SW 1271 (cell line): ENCODE measurements at places on chromosomes 12 and 14.

DNA sequence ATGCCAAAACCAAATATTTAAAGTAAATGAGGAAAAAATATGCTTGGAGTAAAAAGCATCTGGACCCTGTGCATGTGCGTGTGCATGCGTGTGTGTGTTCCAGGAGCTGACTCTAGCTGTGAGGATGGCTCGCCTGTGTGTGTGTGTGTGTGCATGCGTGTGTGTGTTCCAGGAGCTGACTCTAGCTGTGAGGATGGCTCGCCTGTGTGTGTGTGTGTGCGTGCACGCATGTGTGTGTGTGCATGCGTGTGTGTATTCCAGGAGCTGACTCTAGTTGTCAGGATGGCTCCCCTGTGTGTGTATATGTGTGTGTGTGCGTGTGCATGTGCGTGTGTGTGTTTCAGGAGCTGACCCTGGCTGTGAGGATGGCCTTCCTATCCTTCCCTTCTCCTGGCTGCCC, 357.7 kb downstream of the CACNA1C start:
- DNase-seq: no peak

GRCh38 chr12:47817272-47818006, 2.3 kb downstream of the HDAC7 start:
- peak; percentile 28 for DNase-seq

DNA sequence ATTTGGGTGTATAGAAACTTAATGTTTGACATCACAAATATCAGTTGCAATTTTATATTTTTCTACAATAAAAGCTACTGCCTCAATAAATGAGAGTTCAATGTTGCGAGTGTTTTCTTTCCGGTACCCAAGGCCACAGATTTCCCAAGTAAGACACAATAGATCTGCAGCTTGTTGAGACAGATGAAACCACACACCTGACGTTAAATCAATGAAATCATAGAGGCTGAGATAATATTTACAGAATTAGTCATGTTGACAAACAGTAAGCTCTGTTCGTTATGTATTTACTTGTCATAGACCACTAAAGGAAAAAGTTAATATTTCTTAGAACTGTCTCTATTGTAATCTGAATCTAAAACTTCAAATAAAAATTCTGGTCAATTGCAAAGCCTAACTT, 49.2 kb upstream of the PTHLH start:
- DNase-seq: no peak

DNA sequence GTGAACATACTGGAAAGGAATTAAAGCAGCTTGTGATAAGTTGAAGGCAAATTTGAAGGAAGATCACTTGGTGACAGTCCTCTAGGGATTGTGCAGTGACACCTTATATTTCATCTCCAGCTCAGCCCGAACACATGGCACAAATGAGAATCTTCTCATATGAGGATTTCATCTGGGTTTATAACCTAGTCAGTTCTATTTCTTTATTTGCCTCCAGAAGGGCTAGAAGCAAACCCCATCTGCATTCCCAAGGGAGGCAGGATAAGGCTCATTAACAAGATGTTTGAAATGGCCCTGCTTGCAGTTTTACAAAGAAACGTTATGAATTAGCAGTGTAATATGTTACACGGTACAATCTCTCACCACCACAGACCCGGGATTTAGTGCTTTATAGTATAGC, 90.7 kb upstream of the KRR1 start:
- DNase-seq: no peak

- DNase-seq: no peak
Observed at GRCh38 chr12:7929083-7929792, 6.7 kb downstream of the SLC2A3 start.

GRCh38 chr14:81105961-81106360, 114.8 kb downstream of the GTF2A1 start:
- no peak for DNase-seq

DNA sequence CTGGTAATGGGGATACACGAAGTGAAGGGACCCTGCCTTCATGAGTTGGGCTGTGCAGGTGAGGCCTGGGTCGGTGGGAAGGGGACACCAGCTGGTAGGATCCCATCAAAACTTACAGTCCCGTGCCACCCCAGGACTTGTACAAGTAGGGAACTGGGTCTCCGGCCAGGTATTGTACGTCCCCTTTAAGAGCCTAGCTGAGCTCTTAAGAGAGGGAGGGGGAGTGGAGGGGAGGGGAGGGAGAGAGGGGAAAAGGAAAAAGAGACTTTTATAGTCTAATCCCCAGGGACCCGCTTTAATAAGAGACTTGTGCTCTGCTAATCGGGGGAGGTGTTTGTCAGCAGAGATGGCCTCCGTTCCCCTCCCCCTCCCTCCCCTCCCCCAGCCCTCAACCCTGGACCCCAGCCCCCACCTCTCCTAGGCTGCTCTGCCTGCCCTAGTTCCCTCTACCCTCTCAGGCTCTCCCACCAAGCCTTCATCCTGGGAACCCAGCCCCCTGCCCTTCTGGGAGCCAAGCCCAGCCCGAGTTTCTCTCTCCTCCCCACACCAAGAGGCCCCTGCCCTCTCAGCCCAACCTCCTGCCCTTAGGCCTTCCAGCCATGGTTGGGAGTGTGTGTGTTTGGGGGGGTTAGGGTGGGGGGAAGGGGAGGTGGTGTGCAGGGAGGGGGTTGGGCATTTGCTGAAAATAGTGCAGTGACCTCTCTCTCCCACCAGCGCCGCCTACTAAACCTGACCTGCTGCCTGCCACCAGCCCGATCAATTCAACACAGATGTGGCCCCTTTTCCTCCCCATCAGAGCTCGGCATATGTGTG, 2.6 kb downstream of the GDF11 start:
- no peak for DNase-seq

DNA sequence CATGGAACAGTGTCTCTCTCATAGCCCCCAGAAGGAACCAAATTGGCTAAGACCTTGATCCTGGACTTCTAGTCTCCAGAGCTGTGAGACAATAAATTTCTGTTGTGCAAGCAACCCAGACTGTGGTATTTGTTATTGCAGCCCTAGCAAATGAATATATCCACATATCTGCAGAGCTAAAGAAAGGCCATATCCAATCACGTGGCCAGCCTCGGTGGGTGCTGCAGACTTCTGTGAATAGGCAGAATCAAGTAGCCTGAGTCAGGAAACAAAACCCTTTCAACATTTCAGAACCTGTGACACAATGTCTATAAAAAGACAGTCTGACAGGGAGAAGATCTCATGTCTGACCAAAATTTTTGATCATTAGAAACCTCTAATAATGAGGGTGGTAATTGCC, 71.0 kb upstream of the CPM start:
- DNase-seq: no peak

DNA sequence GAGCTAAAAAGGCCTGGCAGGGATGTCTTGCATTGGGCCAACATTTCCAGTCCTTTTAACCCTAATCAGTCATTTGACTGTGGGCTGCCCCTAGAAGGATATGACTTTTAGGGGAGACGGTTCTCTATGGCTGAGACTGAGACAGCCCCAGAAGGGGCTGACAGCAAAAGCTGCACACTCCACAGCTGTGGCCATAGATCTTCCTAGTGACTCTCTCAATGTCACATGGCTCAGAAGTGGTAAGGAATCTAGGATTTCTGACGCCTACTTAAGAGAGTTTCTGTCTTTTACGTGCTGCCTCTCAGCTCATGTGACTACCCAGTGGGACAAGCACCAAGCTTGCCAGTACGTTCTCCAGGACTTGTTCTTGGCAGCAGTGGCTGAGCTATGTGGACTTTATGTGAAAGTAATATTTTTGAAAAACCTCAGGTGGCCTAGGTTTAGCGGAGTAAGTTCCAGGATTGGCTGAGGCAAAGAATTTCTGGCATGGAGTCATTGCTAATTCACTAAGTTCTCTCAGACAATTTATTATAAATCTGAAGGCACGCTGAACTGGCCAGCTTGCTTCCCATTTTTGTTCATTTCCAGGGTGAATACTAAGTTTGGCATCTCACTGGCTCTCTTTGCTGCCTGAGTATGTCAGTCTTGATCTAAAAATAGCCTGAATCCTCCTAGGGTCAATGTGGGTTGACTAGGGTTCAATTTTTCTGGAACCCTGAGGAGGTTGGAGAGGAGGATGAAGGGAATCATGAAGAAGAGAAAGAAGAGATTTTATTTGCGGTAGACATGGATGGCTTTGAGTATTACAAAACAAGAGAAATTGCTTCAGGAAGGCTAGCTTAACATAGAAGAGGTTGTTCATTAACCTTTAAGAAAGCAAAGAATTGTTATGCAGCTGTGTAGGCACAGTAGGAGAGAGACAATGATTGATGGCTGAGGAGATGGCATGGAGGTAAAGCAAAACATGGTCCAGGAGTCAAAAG, 271.8 kb downstream of the AEBP2 start:
- DNase-seq: no peak

- DNase-seq: no peak
Observed at GRCh38 chr12:29858270-29858786, 74.6 kb upstream of the TMTC1 start.

DNA sequence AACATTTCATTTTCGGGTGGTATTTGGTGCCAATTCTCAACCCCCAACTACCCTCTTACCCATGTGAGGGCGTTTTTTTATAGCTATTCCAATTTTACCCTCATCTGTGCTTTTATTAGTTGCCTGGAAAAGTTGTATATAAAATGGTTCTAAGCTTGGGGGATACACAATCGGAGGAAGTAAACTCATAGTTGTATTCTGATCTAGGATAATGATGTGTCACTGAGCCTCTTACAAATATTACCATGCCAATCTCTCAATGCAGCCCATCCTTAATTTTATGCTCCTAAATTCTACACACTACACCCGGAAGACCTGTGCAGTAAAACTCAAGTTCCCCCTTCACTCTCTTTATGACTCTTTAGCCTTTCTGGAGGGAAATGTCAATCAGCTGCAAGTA, 1206.5 kb upstream of the FLRT2 start:
- DNase-seq: no peak

DNA sequence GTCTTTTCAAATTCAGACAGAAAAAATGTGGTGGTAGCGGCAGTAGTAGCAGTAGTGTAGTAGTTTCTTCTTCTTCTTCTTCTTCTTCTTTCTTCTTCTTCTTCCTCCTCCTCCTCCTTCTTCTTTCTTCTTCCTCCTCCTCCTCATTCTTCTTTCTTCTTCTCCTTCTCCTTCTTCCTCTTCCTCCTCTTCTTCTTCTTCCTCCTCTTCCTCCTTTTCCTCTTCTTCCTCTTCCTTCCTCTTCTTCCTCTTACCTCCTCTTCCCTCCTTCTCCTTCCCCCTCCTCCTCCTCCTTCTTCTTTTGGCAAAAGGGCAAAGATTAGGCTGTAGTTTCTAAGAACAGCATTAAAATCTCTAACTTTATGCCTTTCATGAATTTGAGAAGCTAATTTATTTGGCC, 59.6 kb upstream of the INSM2 start:
- DNase-seq: no peak

DNA sequence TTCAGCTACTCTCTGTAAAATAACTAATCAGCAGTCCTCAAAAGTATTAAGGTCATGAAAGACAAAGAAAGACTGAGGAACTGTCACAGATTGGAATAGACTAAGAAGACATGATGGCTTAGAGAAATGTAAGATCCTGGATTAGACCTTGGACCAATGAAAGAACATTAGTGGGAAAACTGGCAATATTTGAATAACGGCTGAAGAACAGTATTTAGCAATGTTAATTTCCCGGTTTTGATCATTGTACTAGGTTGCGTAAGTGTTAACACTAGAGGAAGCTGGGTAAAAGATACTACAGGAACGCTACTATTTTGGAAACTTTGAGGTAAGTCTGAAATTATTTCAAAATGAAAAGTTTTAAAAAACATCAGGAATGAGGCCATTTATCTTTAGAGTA, 98.8 kb upstream of the RESF1 start:
- DNase-seq: no peak

GRCh38 chr12:7441216-7441615, 2.7 kb downstream of the CD163L1 start:
- no peak for DNase-seq

DNA sequence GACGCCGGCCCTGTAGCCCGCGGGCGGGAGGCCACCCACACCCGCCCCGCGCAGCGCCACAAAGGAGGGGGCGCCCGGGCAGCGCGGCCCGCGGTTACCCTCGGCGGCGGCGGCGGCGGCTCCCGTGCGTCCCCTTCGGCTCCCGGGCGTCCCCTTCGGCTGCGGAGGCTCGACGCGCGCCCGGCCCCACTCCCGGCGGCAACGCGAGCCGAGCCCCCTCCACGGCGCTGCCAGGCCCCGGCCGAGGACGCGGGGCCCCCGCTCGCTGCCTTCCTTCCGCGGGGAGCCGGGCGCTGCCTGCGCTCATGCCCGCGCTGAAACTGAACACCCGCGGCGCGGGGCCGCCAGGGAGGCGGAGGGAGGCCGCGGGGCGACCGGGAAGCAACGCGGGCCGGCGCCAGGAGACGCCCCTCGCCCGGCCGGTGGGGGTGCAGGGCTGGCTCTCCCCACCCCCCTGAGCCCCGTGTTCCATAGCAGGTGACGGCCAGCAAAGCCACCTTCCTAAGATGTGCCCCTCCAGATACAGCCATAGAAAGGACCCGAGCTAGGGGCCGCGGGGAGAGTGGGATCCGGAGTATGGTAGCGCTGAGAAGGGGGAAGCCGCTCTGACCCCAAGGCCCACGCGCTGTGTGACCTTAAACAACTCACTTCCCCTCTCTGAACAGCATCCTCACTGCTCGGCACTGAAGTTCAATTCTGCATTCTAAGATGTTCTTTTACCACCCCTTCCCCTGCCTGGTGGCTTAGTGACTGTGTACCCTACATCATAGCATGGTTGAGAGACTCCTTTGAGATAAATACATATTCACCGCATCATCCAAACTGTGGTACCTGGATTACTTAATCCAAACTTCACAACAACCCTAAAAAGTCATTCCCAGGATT, 42.8 kb downstream of the KDM2B start:
- DNase-seq: no peak

- no peak for DNase-seq
Observed at GRCh38 chr14:104505085-104506074, 74.2 kb upstream of the C14orf180 start.

- no peak for DNase-seq
Observed at GRCh38 chr12:5575232-5575631, 143.3 kb downstream of the NTF3 start.

GRCh38 chr12:96057986-96058553, 22.7 kb upstream of the LTA4H start:
- no peak for DNase-seq

DNA sequence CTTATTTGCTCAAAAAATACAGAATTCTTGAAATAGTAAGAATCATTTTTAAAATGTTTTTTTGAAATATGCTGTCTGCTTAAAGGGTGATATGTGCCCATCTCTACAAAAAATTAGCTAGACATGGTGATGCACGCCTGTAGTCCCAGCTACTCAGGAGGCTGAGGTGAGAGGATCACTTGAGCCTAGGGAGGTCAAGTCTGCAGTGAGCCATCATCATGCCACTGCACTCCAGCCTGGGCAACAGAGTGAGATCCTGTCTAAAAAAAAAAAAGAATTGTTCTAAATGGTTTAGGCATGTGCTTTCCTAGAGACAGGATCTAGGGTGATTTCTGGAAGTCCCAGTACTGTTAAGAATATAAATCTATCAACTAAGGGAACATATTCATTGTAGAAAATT, 75.6 kb upstream of the HECTD1 start:
- no peak for DNase-seq

- DNase-seq: no peak
Observed at GRCh38 chr12:64419696-64420095, 15.5 kb downstream of the XPOT start.
